ENCODE measurements at places on chromosomes 1 and 21. TPM values are rescaled to one million over a fixed set of nuclear protein-coding genes. Genes with fewer than 3 reads are reported as not detected.

GRCh38 chr1:175863299-175864050 is 120.1 kb upstream of the TNR start:
- no peak for DNase-seq

- no peak for DNase-seq
Observed at GRCh38 chr21:44971672-44971995, 31.8 kb downstream of the SLX9 start.

NBPF6 gene
- total RNA-seq = not detected

DISP3 gene
- total RNA-seq = 12.2 TPM

SESN2 gene
- 4.5 TPM for total RNA-seq

Measured in frontal cortex (tissue), 4 donors.